NCI-H510A (cell line): ENCODE measurements at places on chromosomes 3 and 15.

GRCh38 chr3:55823001-55823400 is 335.9 kb upstream of the WNT5A start:
- no peak for DNase-seq

DNA sequence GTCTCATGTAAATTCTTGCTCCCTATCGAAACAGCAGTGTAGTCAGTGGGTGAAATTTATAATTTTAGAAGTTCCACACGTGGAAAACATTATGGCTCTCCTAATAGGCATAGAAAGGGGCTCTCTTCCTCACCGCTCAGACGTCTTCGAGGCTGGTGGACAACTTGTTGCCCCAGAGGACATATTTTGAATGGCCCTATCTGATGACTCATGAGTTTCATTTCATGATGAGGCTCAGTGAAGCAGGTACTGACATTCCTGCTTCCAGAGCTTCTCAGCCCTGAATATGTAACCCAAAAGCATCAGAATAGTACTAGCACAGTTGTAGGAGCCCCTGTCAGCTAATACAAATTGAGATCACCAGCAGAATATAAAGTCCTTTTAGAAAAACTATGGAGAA is 117.9 kb downstream of the HERC1 start:
- no peak for DNase-seq

DNA sequence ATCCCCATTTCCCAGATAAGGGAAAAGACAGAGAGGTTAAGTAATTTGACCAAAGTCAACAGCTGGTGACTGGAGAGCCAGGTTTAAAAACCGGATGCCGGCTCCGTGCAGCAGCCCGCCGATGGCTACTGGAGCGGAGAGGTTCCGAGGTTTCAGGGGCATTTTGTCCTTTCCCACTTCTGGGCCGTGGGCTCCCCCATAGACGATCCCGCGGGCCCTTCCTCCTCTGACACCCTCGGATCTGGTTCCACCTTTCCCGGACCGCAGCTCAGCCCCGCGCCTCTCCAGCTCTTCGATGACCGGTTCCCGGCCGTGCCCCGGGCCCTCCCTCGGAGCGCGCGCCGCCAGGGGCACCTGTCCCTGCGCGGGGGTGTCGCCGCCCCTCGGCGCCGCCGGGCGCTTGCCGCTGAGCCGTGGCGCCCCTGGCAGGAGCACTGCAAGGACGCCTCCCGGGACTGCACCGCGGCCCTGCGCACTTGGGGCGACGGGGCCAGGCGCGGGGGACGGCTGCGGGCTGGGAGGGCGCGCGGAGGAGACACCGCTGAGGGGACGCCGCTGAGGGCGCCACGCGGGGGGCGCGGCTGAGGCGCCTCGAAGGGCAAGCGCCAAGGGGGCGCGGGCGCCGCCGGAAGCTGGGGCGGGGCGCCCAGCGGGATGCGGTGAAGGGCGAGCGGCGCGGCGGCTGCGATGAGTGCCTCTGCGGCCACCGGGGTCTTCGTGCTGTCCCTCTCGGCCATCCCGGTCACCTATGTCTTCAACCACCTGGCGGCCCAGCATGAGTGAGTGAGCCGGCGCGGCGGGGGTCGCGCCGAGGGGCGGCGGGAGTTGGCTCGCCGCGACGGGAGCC is at the start of gene TM6SF1:
TM6SF1 (plus strand) TSS at position 652 of the 847 bp plus-strand sequence; CDS start at position 688, 36 bp downstream.
- no peak for DNase-seq

DNA sequence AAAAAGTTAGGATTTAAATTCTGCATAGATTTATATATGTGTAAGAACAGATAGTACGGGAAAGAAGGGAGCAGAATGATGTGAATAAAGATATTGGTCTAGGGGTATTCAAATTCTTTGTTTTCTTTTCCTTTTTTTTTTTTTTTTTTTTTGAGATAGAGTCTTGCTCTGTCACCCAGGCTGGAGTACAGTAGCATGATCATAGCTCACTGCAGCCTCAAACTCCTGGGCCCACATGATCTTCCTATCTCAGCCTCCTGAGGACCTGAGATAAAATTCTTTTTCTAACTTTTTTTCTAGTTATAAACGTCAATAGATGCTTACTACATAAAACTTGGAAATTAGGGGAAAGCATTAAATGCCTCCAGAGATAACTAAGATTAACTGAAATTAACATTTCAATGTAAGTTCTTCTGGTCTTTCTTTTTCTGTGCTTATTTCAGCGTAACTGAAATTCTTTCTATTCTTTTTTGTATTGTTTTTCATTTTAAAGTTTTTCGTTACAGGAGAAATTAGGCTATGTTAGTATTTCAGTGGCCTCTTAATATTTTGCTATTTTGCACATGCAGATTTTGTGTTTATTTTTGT is 29.2 kb downstream of the UBE2Q2 start:
- no peak for DNase-seq

DNA sequence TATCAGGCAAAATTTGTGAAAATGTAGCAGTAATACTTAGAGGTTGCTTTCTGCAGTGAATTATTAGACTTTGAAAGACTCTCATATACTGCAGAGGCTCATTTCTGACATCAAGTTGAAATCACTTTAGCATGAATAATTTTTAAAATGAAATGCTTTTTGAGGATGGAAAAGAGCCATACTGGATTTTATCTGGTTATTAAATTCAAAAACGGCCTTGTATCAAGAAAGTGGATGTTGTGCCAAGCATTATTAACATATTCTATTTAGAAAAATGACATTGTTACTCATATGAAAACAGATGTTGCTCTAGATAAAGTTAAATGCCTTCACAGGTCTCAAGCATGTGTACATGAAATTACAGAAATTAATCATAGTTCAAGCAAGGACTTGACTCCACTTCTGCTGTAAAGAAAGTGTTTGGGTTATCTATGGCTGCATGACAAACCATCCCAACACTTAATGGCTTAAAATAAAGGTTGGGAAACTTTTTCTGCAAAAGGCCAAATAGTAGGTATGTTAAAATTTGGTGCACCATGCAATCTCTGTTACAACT is 64.5 kb upstream of the ZNF280D start:
- DNase-seq = no peak

- no peak for DNase-seq
Observed at GRCh38 chr3:195546130-195546560, 3.0 kb upstream of the PPP1R2 start.

DNA sequence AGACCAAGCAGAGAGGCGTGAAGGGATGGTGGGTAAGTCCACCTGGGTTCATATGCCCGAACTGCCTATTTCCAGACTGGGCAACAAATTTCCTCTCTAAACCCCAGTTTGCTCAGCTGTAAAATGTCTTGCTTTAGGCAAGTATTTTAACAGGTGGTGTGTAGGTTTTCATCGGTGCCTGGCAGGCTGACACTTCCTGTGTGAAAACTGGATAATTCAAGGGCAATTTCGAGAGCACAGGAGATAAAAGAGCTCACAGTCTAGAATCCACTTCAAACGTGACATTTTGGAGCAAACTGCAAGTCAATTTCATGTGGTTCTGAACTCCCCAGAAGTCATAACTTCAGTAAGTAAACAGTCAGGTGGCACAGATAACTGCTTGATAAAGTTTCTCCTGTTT is 112.2 kb downstream of the OXNAD1 start:
- DNase-seq = no peak

- no peak for DNase-seq
Observed at GRCh38 chr3:161599697-161600096, 103.1 kb downstream of the OTOL1 start.

DNA sequence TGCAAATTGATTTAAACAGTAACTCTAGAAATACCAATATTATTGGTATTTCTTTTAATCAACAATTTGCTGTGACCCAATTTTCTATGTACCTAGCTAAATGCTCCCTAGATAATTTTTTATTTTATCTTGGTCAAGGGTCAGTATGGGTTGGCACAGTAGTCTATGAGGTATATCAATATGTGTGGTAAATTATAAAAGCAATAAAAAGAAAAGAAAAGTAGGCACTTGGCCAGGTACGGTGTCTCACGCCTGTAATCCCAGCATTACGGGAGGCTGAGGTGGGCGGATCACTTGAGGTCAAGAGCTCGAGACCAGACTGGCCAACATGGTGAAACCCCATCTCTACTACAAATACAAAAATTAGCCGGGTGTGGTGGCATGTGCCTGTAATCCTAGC is 34.0 kb upstream of the STIMATE start:
- DNase-seq = no peak

DNA sequence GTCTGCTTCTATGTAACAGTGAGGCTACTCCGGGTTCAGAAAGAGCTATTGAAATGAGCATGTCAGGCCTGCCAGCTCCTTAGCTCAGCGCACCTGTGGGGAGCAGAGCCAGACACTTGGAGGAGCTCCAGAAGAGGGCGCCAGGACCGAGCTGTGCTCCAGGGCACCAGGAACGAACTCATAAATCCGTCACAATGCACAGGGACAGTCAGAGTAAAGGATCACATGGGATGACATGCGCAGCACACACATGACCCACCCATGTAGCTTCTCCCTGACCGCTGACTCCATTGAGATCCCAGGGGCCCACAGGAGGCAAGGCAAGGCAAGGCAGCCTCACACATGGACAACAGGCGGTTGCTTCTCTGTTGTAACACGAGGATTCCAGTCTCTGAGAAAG is 26.0 kb upstream of the GNB5 start:
- DNase-seq = no peak

GRCh38 chr3:167829071-167829470 is 93.5 kb downstream of the SERPINI1 start:
- no peak for DNase-seq

- no peak for DNase-seq
Observed at GRCh38 chr3:136332776-136333175, 82.6 kb downstream of the PCCB start.

DNA sequence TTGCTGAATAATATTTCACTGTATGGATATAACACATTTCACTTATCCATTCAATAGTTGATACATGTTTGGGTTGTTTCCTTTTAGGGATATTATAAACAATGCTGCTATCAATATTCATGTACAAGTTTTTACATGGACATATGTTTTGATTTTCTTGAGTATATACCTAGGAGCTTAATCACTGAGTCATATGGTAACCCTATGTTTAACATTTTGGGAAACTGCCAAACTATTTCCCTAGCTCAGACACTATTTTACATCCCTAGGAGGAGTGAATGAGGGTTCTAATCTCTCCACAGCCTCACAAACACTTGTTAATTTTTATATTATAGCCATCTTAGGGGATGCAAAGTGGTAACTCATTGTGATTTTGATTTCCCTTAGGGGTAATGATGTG is 66.0 kb downstream of the GPR156 start:
- DNase-seq = no peak

GRCh38 chr3:29644956-29645636 is 364.2 kb downstream of the RBMS3 start:
- DNase-seq = no peak

DNA sequence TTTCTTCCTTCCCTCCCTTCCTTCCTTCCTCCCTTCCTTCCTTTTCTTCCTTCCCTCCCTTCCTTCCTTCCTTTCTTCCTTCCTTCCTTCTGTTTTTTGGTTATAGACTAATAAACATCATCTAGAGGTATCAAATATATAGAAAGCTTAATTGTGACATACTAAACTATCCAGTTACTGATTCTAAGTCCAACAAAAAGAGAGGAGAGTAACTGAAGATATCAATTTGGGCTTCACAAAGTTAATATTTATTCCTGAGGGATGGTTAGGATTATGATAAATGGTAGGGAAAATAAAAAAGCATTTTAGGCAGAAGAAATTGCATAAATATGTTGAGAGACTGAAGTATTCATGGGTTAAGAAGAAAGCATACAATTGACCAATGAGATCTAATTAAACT is 7.8 kb upstream of the CLDN16 start:
- DNase-seq = no peak

DNA sequence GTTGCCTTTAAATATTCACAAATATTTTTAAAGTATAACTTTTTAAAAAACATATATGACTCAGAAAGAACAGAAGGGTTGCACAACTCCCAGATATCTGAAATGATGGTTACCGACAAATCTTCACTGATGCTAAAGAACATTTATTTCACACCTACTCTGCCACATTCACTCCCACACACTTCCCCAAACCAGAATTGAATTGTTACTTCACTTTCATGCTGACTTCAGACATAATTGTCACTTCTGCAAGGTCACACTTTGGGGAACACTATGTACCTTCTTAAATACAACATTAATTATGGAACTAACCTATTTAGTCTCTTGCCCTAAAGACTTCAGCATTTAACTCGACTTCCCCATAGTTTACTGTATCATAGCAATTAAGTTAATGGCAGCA is 795.1 kb downstream of the FHIT start:
- no peak for DNase-seq

GRCh38 chr3:139611528-139611927 is 66.2 kb downstream of the NMNAT3 start:
- no peak for DNase-seq

DNA sequence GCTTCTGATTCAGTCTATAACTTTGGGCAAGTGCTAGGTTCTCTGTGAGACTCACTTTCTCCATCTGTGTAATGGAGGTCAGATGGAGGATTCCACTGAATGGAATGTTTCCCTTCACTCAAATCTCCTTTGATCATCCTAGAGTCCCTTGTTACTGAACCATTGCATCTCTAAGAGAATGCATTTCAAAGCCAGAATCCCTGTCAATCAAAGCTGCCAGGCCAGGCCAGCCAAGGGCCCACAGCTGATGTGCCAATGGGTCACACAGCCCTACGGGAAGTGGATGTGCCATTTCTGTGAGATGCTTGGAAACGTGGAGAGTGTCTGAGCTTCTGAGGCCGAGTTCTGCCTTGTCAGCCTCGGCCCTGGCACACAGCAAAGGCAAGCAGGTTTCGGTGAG is 32.4 kb downstream of the SCN5A start:
- no peak for DNase-seq

GRCh38 chr15:42782716-42783115 is 45.8 kb upstream of the CDAN1 start:
- no peak for DNase-seq

- no peak for DNase-seq
Observed at GRCh38 chr15:67520321-67521028, 456 bp upstream of the C15orf61 start.

- DNase-seq = no peak
Observed at GRCh38 chr3:50448752-50449539, 54.5 kb downstream of the CACNA2D2 start.

- no peak for DNase-seq
Observed at GRCh38 chr15:48425051-48425450, 93.8 kb downstream of the DUT start.

- DNase-seq = no peak
Observed at GRCh38 chr3:184384856-184385422, 5.1 kb downstream of the CHRD start.
